Cortex of kidney (tissue), 1 donor: ENCODE measurements at places on chromosomes 4 and X.

- DNase-seq = no peak
Observed at GRCh38 chr4:15779306-15779705, 1.2 kb downstream of the CD38 start.

- no peak for DNase-seq
Observed at GRCh38 chrX:34839451-34839850, 103.1 kb upstream of the FAM47B start.

DNA sequence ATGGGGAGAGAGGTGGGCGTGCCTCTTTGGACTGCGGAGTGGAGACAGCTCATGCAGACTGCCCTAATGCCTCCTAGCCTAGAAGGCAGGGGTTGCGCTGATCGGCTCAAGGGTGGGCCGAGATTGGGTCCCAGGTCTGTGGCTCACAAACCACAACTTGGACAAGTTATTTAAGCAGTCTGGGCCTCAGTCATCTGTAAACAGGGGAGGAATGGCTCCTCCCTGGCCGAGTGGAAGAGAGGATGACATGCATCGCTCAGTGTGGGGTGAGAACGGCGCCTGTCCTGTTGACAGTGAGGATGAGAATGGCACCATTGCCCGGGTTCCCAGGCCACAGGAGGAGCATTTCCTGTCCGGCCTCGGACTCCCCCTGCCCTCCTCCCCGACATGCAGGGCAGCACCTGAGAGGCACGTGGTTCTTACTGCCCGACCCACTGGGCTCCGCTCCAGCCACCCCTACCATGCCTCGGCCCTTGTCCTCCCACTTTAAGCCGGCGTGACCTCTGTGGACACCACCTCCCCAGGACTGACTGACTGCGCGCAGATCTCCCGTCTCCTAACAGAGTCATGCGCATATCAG lies 40.3 kb upstream of the GRPEL1 start:
- DNase-seq = no peak

- DNase-seq = no peak
Observed at GRCh38 chr4:162131256-162131655, 32.5 kb downstream of the FSTL5 start.

DNA sequence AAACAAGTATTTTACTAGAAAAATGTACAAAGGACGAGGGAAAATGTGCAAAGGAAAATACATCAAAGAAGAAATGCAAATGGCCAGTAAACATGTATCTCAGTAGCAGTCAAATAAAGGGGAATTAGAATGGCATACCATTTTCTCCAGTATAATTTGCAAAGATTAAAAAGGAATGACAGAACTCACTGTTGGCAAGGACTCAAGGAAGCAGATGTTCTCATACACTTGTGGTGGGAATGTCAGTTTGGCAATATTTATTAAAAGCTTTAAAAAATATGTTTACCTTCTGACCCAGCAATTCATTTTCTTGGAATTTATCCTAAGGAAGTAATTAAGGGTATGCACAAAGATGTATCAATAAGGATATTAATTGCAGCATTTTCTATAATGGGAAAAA lies 7.6 kb downstream of the CLCN5 start:
- DNase-seq = no peak

DNA sequence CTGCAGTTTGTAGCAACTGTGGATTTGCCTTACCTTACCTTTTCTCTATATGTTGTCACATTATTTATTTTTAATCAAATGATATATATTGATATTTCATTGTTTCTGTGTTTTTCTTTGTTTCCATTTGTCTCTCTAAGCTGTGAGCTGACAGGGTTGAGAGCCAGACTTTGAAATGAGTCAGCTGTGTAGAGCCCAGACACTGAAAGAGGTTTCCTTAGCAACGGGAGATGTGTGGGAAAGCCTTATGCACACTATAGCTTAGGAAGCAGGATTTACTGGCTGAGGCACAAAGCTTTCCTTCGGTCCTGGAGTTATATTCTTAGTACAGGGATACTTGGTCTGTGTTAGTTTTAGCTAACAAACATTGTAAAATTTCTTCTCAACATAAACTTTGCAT lies 192.2 kb downstream of the FGF13 start:
- no peak for DNase-seq

- DNase-seq = no peak
Observed at GRCh38 chrX:37409278-37409677, 60.1 kb downstream of the PRRG1 start.

GRCh38 chr4:43331226-43332051 lies 438.9 kb downstream of the GRXCR1 start:
- no peak for DNase-seq
